ENCODE measurements at places on chromosomes 16 and 17.
A peak's percentile ranks its signal among the peaks of the same experiment; 100 is the strongest.

- DNase-seq: no peak
Observed at GRCh38 chr17:82372249-82373071, 895 bp downstream of the UTS2R start.

GRCh38 chr17:75152922-75153779, 1.2 kb downstream of the JPT1 start:
- DNase-seq: no peak

DNA sequence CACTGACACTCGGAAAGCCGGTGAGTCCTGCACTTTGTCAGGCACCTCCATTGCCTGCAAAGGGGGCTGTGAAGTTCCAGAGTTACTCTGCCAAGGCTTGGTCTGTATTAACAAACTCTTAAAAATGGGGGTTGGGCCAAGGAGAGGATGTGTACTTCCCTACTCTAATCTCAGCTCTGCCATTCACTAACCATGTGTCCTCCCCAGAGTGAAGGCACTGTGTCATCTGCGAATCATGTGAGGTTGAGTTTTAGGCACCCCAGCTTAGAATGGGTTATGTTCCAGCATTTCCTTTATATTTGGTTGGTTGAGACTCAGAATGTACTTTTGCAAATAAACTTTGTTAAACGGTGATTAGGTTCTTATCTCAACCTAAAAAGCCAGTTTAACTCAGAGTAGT, 24.9 kb downstream of the ERCC4 start:
- DNase-seq: no peak

GRCh38 chr17:79991924-79992648, 43.6 kb downstream of the TBC1D16 start:
- DNase-seq: no peak

DNA sequence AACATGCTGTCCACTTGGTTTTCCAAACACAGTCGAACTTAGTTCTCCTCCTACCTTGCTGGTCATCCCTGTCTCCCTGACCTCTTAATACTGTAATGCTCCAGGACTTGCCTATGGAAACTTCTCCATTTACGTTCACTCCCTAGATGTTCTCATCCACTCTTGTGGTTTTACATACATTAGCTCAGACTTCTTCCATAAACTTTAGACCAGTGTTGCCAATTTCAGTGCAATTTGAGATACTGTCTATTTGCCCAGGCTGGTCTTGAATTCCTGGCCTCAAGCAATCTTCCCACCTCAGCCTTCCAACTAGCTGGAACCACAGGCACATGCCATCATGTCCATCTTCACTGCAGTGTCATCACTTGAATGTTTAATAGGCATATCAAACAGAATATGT, 1.5 kb downstream of the MATCAP1 start:
- no peak for DNase-seq

DNA sequence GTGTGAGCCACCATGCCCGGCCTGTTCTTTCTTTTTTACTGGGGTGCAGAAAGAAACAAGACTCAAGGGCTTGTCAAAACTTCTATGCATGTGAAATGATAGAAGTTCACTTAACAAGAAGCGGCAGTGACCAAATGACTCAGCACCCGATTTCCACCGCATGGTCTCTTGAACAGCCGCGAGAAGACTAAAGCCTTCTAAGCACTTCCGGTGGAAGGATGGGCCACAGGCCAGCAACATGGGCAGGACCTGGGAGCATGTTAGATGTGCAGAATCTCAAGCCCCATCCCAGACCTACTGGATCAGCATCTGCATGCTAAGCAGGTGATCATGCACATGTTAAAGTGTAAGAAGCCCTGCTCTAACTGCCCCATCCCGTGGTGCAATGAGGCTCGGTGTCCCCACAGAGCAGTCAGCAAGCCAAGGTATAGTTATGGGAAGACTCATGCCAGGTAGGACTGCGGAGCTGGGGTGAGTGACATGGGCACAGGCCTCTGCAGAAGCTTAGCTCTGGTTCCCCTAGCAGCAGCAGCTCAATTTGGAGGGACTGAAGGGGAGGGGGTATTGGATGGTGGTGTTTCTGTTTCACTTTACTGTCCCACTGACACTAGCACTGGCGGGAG, 88.5 kb upstream of the HNF1B start:
- DNase-seq: no peak

- no peak for DNase-seq
Observed at GRCh38 chr17:76529224-76530094, 8.1 kb downstream of the CYGB start.

GRCh38 chr16:4693956-4694641, 737 bp downstream of the NUDT16L1 start:
- DNase-seq: peak; percentile 60

DNA sequence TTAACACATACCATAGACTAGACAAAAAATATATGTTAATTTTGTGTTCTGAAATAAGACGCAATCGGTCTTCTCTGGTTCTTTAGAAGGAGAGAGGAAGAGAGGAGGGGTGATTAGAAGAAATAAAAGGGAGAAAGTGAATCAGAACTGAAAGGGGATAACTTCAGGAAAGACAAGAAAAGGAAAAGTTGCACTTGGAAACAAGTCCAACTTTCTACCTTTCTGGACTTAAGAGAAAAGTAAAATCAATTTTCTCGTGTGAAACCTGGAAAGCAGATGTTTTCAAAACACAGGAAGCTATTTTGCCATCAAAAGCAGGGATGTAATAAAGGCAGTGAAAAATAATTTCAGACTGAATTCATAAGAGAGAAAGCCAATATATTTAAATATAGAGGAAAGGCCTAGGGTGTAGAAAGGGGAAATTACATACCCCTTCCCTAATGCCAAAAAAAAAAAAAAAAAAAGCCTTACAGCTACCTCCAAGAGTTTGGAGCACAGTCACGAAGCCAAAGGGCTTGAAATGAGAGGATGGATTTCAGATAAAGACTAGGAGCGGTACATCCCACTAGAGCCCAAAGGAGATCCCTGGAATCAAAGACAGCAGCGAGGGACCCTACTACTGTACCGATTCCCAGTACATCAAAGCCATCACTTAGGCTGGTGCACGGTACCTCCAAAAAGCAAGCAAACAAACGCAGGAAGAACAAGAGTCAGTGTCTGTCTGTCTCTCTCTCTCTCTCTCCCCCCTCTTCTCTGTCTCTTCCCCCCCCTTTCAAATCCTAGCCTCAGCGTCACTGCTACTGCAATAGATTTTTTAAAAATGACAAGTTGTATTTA, 12.1 kb upstream of the ZFHX3 start:
- no peak for DNase-seq

DNA sequence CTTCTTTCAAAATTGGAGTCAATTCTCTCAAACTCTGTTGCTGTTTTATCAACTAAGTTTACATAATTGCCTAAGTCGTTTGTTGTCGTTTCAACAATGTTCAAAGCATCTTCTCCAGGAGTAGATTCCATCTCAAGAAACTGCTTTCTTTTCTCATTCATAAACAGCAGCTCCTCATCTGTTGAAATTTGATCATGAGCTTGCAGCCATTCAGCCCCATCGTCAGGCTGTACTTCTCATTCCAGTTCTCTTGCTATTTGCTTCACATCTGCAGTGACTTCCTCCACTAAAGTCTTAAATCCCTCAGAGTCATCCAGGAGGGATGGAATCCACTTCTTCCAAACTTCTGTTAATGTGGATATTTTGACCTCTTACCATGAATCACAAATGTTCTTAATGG, 230.6 kb downstream of the IRF8 start:
- no peak for DNase-seq

- no peak for DNase-seq
Observed at GRCh38 chr17:74875977-74876593, 3.3 kb upstream of the FDXR start.

GRCh38 chr16:12252616-12253015, 276.1 kb downstream of the SNX29 start:
- DNase-seq: no peak

DNA sequence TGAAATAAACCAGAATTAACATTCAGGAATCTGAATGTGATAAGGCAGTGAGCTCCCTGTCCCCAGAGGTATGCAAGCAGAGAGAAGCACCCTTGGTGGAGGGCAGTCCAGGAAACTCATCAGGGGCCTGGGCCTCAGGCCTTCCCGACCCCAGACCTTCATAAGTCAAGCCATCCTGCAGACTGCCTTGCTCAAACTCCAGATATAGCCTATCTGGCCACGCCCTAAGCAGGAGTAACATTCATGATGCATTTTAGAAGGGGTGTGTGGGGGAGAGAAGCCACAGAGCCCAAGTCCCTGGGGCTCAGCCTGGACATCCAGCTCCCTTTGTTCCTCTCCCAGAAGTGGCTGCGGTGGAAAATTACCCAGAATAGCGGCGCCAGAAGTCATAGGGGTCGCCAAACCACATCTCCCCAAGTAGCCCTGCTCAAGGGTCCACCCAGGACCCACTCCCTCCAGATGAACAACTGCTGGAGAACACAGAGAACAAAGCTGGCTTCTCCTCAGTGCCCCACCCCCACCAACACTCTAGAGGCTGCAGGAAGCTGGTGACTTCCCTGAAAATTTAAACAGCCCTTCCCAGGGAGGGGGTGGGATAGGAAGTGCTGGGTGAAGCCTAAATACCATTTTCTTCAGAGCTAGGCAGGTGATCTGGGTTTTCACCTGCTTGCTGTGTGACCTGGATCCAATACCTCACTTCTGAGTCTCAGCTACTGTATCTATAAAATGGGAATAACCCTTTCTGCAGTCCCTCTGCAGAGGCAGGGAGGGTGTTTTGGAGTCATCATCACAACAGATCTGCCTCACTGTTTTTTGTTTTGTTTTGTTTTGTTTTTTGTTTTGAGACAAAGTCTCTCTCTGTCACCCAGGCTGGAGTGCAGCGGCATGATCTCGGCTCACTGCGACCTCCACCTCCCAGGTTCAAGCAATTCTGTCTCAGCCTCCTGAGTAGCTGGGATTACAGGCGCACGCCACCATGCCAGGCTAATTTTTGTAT, 1.5 kb upstream of the SREBF1 start:
- no peak for DNase-seq

- no peak for DNase-seq
Observed at GRCh38 chr16:76577003-76577402, 299.8 kb downstream of the CNTNAP4 start.

- DNase-seq: no peak
Observed at GRCh38 chr17:63929860-63930766, 2.0 kb downstream of the CD79B start.

- DNase-seq: no peak
Observed at GRCh38 chr16:65537336-65537735, 415.5 kb upstream of the CDH11 start.

- DNase-seq: peak; percentile 90
Observed at GRCh38 chr17:39238311-39238972, 12.7 kb upstream of the STAC2 start.

GRCh38 chr17:81481073-81481799, 31.4 kb downstream of the ACTG1 start:
- peak; percentile 74 for DNase-seq

DNA sequence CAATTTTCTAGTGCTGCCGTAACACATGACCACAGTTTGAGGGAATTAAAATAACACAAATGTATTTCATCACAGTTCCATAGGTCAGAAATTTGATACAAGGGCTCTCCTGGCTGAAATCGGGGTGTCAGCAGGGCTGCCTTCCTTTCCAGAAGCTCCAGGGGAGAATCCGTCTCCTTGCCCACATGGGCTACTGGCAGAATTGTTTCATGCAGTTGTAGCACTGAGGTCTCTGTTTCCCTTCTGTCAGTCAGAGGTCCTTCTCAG, 20.5 kb downstream of the EIF4A3 start:
- no peak for DNase-seq

DNA sequence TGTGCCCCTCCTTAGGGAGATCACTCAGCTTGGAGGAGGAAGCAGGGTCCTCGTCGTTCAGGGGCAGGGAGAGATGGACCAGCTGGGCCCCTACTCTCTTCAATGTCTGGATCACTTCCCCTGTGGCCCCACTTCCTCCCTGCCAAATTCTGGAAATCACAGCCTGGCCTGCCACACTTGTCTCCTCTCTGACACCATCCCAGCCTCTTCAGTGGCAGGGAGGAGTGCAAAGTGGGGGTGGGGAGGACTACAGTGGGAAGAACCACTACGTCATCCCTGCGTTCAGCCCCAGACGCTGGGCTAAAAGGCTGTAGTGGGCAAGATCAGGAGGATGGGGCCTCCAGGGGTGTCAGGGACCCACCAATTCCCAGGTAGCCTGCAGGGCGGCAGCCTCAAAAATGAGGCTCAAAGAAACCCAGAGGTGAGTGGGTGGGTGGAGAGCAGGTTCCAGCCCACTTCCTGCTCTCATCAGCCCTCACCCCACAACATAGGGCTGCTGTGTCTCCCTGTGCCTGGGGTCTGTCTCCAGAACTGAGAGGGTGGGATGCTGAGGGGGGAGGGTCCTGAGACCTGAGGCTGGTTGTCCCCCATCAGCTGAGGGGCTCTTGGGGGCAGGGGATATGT, 25.0 kb upstream of the TAC4 start:
- DNase-seq: no peak

GRCh38 chr17:14845591-14846281, 419.4 kb downstream of the PMP22 start:
- DNase-seq: no peak

GRCh38 chr16:78437352-78437968, 338.0 kb downstream of the WWOX start:
- DNase-seq: peak; percentile 39

- no peak for DNase-seq
Observed at GRCh38 chr16:84907575-84907974, 87.8 kb downstream of the CRISPLD2 start.

DNA sequence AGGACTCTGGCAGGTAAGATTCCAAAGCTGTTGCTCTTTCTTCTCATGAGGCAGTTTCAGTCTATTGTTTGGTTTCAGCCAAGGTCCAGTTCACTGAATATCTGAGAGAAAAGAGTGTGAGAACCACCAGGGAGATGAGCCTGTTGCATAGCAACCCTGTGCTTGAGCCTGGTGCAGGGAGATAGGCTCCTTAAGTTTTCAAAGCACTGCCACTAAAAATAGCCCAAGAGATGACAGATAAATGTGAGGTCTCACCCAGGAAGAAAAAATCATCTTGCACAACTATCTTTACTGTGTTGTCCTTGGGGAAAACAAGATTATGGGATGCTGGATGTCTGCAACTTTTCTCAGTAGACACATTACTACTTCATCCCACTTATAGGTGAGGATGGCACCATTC, 26.2 kb upstream of the NUDT7 start:
- DNase-seq: no peak

- DNase-seq: no peak
Observed at GRCh38 chr17:51508048-51508447, 247.7 kb downstream of the UTP18 start.

- no peak for DNase-seq
Observed at GRCh38 chr17:40499551-40500189, 1.8 kb downstream of the TNS4 start.

DNA sequence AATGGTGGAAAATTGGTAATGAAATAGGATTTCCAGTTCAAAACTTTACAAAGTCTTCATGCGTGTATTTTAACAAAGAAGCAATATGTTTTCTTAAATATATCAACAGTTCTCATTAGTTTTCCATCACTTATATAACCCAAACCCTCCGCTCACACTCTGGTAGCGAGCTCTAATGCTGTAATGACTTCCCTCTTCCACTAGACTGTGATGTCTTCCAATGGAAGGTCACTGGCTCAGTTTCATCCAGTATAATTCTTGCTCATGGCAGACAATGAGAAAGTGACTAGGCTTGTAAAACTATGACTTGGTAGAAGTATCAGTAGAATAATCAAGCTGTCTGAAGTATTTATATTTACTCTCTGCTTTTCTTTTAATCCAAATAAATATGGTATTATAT, 32.8 kb downstream of the NETO2 start:
- DNase-seq: no peak

Measured in CD4-positive, alpha-beta T cell treated with Interleukin-12 subunit alpha and Interleukin-12 subunit beta, for 1 hour (primary cell).